Cortex of kidney (tissue), 1 donor: ENCODE measurements at places on chromosomes 11 and 22.

DNA sequence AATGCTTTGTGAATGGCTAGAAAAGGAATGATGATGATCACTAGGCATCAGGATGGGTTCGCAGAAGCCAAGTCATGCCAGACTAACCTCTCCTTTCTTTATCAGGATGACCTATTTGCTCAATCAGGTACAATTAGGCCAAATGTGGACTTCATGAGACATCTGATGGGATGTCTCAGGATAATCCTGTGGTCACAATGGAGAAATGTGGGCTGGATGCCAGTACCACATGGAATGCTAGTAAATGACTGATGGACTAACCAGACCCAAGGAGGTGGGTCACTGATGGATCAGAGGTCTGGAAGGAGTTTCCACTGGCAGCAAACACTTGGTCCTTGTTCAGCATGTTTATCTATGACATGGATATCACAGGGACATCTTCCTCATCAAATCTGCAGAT is 94.8 kb upstream of the PHOX2A start:
- no peak for DNase-seq

DNA sequence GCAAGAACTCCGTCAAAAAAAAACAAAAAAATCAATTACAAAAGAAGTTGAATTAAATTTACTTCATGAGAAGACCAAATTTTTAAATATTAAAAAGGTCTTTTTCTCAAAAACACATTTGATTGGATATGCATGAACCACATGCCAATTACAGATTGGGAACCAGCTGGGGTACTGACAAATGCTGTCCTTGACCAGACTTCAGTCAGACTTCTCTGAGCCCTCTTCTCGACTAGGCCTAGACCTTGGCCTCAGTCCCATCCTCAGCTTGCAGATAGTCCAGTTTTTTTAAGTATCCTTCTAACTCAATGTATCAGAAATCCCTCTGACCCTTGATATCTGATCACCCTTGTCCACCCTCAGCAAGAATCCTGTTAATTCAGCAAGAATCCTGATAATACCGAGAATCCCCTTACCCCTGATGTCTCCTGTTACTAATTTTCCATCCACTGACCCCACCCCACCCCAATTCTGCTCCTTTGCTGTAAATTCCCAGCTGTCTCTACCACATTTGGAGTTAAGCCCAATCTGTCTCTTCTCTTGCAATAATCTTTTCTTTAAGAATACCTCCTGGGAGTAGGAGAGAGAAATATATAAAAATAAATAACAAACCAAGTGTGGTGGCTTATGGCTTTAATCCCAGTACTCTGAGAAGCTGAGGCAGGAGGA is 30.9 kb downstream of the OR4D9 start:
- no peak for DNase-seq

GRCh38 chr11:104352036-104352435 is 188.1 kb upstream of the PDGFD start:
- no peak for DNase-seq

- DNase-seq, result no peak
These were observed 295.2 kb downstream of the GUCY1A2 start for GRCh38 chr11:106723071-106723470.

- no peak for DNase-seq
These were observed 37.2 kb downstream of the TBC1D22A start for GRCh38 chr22:46799626-46800025.

DNA sequence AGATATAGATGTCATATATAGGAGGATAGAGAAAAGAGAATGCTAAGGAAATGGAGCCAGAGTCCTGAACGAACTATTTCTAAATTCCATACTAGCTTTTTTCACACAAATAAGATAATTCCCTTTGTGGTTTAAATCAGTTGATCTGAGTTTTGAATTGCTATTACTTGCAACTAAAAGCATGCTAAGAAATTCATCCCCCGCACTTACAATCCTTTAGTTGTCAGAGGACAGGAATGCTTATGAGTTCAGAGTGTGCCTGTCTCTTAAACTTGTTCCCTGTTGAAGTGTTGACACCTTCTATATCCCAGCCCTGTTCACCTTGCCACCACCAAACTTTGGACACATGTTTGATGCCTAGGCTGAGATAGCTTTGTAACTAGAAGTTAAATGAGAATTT is 406.2 kb downstream of the METTL15 start:
- no peak for DNase-seq

GRCh38 chr11:46243796-46244109 is 33.7 kb upstream of the CREB3L1 start:
- no peak for DNase-seq

GRCh38 chr11:47506373-47506772 is 46.6 kb downstream of the CELF1 start:
- no peak for DNase-seq

DNA sequence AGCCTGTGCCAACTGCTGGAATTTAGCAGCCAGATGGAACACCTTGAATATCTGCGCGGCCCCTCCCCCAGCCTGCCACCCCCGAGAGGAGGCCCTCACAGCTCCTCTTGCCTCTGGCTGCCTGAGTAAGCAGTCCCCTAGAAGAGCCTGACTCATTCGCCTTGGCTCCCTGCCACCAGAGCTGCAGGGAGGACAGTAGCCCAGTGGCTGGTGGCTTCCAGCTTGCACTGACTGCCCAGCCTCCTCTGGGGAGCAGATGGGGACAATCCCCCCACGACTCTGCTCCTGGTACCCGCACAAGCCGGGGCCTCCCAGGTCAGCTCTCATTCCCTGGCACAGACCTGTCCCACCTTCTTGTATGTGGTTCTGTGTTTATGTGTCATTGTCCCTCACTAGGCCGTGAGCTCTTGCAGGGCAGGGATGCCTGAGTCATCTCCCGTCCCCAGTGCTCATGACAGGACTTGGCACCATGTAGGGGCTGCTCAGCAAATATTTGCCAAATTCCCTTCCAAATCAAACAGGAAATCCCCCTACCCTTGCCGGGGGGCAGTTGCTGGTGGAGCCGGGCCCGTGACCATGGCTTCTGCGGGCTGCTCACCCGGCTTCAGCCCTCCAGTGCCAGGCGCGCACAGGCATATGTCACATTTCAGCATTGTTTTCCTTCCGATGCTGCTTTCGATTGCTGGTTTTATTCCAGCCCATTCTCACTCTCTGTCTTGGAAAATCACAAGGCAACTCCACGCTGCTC is 43.6 kb downstream of the CACNG2 start:
- no peak for DNase-seq
